ENCODE measurements at places on chromosomes 6 and 20.

- DNase-seq, result no peak
Observed at GRCh38 chr6:107832151-107833056, 8.3 kb upstream of the SCML4 start.

GRCh38 chr6:124132256-124132655 lies 328.6 kb downstream of the NKAIN2 start:
- DNase-seq, result no peak

DNA sequence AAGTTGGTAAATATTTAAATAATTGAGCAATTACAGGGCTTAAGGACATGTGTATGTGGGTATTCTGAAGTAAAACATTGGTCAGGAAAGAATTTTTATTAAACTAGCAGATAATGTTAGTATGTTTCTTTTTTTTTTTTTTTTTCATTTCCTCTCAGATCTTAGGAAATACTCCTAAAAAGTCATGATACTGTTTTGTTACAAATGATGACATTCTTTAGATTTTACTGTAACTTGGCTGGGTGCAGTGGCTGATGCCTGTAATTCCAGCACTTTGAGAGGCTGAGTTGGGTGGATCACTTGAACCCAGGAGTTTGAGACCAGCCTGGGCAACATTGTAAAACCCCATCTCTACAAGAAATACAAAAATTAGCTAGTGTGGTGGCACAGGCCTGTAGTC lies 41.5 kb downstream of the CDC40 start:
- no peak for DNase-seq

DNA sequence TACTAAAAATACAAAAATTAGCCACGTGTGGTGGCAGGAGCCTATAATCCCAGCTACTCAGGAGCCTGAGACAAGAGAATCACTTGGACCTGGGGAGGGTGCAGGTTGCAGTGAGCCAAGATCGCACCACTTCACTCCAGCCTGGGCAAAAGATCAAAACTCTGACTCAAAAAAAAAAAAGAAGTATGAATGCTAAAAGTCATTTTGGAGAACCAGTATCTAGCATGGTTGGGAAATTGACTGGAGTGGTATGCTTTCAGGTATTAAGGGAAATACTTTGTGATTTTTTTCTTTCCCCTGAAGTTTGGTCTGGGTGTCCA lies 30.1 kb downstream of the PCMT1 start:
- no peak for DNase-seq

DNA sequence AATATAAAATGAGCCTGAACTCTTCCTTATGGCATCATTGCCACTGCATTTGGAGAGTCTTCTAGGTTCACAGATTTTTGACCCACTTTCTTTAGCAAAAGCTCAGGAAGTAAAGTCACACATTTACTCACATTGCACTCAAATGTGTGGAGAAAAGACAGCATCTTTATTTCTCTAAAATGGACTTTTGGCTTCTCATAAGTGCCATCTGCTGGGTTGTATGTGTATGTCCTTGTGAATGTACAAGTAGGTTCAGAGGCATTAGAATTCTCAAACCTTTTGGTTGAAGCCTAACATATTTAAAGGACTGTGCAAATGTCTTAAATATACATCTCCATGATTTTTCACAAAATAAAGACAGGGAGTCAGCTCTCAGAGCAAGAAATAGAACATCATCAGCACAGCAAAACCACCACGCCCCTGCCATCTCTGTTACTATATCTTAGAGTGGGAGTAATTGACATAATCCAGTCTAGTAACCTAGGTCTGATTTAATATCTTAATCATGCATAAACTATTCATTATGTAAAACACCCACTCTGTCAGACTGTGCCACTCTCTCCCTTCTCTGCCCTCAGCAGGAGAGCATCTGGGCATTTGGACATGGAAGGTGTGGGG lies 42.2 kb upstream of the SPTLC3 start:
- DNase-seq, result no peak

All from hypothalamus (tissue), 51 donors.